ENCODE measurements at places on chromosomes 12 and 14. TPM values are rescaled to one million over a fixed set of nuclear protein-coding genes. Genes with fewer than 3 reads are reported as not detected.
A peak's percentile ranks its signal among the peaks of the same experiment; 100 is the strongest.

DNA sequence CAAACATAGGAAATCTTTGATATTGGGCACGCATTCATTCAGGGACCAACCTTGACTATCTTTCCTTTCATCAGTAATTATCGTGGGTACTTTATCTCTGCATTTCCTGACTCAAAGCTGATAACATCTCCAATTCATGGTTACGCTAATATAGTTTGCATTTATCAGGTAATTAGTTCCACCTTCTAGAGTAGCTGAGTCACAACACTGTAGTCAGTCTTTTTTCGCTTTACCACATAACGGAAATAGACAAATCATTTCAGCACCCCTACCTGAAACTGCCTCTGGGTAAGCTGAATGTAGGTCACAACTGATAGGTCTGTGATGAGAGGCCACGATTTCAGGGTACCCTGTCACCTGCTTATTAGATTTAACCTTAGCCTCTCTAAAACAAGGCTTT, 36.7 kb upstream of the IL22 start:
- DNase-seq: no peak

GRCh38 chr14:86541972-86542371, 1012.0 kb downstream of the FLRT2 start:
- no peak for DNase-seq

- DNase-seq: no peak
These were observed 114.4 kb downstream of the PRICKLE1 start for GRCh38 chr12:42475106-42475505.

DNA sequence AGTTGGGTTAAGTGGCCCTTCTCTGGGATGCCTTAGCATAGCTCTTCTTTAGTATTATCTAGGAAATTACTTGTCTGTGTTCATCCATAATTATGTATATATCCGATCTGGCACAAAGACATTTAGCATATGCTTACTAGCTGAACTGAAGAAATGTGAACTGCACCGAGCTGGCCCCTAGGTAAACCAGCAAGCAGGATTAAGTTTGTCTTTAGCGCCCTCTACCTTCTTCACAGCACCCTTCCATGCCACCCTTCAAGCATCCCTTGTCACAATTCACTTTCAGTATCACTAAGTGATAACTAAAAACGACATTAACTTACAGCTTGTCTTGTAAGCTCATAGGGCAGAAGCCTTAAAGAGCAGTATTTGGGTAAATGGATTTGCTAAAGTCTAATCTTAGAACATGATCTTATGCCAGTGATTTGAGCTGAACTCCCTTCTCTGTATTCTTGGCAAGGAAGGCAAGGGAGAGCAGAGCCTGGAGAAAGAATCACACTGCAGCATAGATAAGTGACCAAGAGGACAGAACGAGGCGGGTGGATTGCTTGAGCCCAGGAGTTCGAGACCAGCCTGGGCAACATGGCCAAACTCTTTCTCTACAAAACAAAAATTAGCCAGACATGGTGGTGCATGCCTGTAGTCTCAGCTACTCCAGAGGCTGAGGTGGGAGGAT, 2.6 kb upstream of the HAL start:
- no peak for DNase-seq

DNA sequence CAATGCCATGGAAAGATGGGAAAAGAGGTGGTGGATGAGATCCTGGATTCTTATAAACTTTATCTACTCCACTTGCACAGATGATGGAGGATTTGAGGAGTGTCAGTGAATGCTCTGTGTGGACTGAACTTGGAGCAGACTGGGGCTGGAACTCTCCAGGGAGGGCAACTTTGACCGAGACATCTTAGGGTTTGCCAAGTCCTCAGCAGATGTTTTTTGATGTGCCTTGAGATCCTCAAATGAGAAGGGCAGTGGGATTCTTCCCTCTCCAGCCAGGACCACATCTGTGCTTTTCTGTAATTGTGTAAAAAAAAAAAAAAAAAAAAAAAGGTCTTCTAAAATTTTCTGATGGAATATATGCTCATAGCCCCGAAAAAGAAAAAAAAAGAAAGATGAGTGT, 23.0 kb upstream of the MYL2 start:
- DNase-seq: no peak

DNA sequence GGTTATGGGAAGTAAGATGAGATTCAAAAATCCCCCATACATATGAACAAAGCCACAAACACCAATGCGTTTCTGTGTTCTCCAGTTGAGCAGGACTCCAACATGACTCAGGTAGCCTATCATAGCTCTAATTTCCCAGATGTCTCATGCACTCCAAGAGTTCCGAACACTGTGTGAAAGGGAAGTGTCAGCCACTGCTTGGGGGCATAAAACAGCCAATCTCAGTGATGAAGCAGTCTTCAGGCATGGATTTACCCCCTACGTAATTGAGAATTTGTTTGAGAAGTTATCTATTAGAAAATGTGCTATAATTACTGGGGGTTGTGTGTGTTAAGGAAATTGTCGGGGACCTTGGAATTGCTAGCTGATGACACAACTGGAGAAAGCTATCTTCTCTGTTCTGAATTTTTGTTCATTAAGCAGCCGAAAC, 153.9 kb upstream of the AVPR1A start:
- DNase-seq: no peak

DNA sequence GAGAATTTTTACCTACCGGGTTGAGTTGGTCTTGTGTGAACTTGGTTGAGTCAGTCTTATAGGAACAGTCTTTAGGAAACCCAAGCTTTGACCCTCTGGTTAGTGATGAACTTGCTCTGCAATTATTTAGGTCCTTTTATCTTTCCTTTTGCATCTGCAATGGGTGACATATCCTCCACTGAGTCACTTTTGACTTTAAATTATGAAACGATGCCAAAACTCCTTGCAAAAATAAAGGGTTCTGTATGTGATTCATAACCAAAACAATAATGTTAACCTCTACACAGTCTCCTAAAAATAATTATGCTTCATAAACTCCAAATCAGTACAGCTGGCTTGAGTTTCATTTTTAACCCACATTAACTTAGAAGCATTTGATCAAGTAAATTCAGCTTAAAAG, 979.4 kb downstream of the GALC start:
- no peak for DNase-seq

GRCh38 chr12:25322351-25322750, 71.6 kb upstream of the KRAS start:
- DNase-seq: no peak

- DNase-seq: no peak
These were observed at the start of gene FITM1 for GRCh38 chr14:24130380-24130716. TSS of gene FITM1 (plus strand) at chr14:24130659. CDS start at chr14:24131564, 905 bp downstream.

DNA sequence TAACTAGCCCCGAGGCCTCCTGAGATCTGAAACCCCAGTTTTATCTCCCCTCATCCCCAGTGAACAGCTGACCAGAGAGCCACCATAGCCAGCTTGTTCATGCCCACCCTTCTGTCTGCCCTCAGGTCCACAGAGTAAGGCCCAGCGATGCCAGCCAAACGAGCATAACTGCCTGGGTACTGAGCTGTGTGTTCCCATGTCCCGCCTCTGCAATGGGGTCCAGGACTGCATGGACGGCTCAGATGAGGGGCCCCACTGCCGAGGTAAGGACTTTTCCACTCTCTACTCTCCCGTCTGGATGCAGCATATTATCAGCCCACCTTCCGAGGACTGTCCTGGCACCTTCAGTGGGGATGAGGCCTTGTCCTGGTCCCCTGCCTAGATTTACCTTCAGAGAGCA, 6.2 kb downstream of the LRP1-AS start:
- no peak for DNase-seq

- peak; percentile 21 for DNase-seq
These were observed 31.6 kb downstream of the KLRD1 start for GRCh38 chr12:10339053-10339840.

DNA sequence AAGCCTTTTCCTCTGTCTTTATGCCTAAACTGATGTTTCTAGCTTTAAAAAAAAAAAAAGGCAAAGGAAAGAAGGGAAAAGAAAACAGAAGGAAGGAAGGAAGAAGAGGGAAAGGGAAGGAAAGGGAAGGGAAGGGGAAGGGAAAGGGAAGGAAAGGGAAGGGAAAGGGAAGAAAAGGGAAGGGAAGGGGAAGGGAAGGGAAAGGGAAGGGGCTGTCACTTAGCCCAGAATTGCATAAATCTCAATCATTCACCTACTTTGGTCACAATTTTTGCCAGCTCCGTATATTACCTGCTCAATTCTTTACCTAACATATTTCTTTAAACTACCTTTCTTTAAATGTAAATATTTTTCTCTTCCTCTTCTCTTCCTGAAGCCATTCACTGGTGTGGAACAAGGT, 26.8 kb downstream of the CIT start:
- no peak for DNase-seq

- DNase-seq: no peak
These were observed 4.3 kb downstream of the C14orf93 start for GRCh38 chr14:23005451-23006187.

DNA sequence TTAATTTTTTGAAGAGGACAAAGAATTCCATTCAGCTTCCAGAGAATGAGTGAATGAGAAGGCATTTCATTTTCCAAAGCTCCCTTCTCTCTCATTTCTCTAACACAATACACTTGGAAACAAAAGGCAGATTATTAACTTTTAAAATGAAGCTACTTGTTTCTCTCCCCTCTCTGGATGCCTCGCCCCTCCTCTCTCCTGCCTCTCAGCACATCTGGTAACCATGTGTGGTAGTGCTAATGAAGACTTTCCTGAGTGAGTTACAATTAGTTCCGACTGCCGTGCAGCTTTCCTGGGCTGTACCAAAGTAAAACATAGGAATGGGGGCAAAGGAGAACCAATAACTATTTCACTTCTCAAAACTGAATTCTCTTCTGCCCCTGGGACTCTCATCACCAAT, 84.7 kb upstream of the SOX5 start:
- no peak for DNase-seq

DNA sequence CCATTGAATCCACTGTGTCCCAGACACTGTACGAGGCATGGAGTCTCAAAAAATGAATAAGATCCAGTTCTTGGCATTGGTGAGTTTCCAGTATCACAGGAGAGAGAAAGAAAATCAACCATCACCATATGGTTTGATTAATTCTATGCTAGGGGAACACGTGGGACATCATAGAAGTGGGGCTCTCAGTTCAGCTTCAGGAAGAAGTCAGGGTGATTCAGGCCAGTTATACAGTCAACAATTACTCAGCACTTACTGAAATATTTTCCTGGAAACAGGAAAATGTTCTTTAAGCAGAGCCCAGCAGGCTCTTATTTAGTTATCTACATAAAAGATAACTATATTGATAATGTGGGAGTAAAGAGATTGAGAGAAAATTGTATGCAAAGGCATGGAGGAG, 407.2 kb downstream of the NOVA1 start:
- no peak for DNase-seq

GRCh38 chr14:47438650-47439140, 236.7 kb downstream of the MDGA2 start:
- no peak for DNase-seq

GRCh38 chr14:92074555-92074954, 31.8 kb downstream of the ATXN3 start:
- DNase-seq: no peak

- no peak for DNase-seq
These were observed 260.2 kb downstream of the BMP4 start for GRCh38 chr14:53696217-53696965.

- DNase-seq: no peak
These were observed 40.8 kb downstream of the VDR start for GRCh38 chr12:47863985-47864384.

- no peak for DNase-seq
These were observed 412.6 kb downstream of the MDGA2 start for GRCh38 chr14:47262801-47263200.

- DNase-seq: no peak
These were observed 70.7 kb downstream of the ADCK1 start for GRCh38 chr14:77870646-77871045.

GRCh38 chr12:18629916-18630315, 107.9 kb downstream of the PLCZ1 start:
- DNase-seq: no peak

DNA sequence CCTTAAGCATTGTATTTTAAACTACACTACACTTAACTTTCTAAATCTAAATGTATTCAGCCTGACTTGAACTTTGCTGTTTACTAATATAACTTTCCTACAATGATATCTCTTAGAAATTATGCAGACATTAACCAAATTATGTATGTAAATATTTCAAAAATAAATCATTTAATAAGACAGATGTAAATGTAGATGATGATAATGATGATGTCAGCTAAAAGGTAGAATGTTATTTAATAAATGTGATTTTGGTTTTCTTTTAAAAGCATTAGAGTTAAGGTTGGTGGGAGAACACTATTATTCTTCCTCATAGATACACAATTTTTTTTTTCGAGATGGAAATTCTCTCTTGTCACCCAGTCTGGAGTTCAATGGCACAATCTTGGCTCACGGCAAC, 10.1 kb downstream of the TAS2R43 start:
- no peak for DNase-seq

DNA sequence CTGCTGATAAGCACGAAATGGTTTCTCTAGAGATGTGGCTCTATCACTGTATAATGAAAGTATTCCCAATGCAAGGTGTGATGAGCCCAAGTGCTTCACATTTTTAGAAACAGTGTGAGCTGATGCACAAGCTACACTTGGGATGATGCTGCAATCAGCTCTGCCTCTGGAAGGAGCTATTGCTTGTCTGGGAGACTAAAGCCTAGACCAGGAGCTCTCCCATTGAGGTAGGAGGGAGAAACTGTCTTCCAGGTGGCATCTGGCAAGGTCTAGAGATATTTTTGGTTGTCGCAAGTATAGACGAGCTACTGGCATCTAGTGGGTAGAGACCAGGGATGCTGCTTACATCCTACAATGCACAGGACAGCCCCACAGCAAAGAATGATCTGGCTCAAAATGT, 42.0 kb downstream of the HECTD4 start:
- DNase-seq: no peak

- no peak for DNase-seq
These were observed 34.3 kb upstream of the GAS2L3 start for GRCh38 chr12:100539202-100539601.

- no peak for DNase-seq
These were observed 11.7 kb downstream of the NOC4L start for GRCh38 chr12:132155771-132156572.

DNA sequence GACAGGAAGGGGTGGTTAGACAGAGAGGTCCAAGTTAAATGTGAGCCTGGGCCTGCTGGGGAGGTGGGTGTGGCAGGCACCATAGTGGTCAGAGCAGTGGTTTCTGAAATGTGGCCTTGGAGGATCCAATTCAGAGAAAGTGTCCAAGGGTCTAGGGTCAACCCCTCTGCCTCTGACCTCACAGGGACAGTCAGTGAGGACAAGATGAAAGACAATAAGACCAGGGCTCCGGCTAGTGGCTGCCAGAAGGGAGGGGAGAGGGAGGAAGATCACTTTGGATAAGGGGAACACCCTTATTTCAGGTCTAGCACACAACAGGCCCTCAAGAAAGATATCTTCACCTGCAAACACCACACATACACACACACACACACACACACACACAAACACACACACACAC, 335.1 kb downstream of the MED13L start:
- DNase-seq: no peak

GRCh38 chr12:130083002-130083401, 79.3 kb upstream of the FZD10 start:
- no peak for DNase-seq

GRCh38 chr14:63598807-63599206, 42.9 kb downstream of the WDR89 start:
- no peak for DNase-seq

Gene ZNF664
- total RNA-seq: 67.6 TPM

Gene TSPAN9
- total RNA-seq: 125 TPM

Gene TOMM20L
- total RNA-seq: not detected

Gene KRT6B
- not detected for total RNA-seq

Gene E2F7
- 0.47 TPM for total RNA-seq

Gene KRT1
- total RNA-seq: not detected

Gene ANG
- total RNA-seq: 13.0 TPM

Gene MIPOL1
- total RNA-seq: 9.0 TPM

Gene SAMD15
- total RNA-seq: 0.52 TPM

Gene NDRG2
- total RNA-seq: 212 TPM

Gene NFATC4
- total RNA-seq: 23.9 TPM

Gene PTPN21
- total RNA-seq: 33.5 TPM

Gene SLC39A9
- 36.0 TPM for total RNA-seq

Gene SLC5A8
- not detected for total RNA-seq

Data from left cardiac atrium (tissue), 4 donors.